HFFc6 (cell line): ENCODE measurements at places on chromosomes 12 and 14. TPM values are rescaled to one million over a fixed set of nuclear protein-coding genes. Genes with fewer than 3 reads are reported as not detected.

Gene FERMT2
- total RNA-seq = 127 to 152 TPM (median 146 TPM) in 3 replicates

Gene WDHD1
- 9.4 to 18.6 TPM (median 14.7 TPM) in 3 replicates for total RNA-seq

Gene DEPDC4
- 0.43 to 1.5 TPM (median 1.1 TPM) in 3 replicates for total RNA-seq

Gene GLIPR1L1
- not detected in 3 replicates for total RNA-seq

Gene KLRK1
- not detected in 3 replicates for total RNA-seq

Gene SERPINA12
- not detected in 2 replicates for total RNA-seq

Gene KRT83
- not detected in 2 replicates for total RNA-seq

Gene RAN
- total RNA-seq = 1,073 to 1,278 TPM (median 1,079 TPM) in 3 replicates

Gene FAM90A1
- total RNA-seq = 0.07 to 0.25 TPM in 2 of 3 replicates, not detected in the other

Gene LRIG3
- total RNA-seq = 7.0 to 11.0 TPM (median 8.8 TPM) in 3 replicates

Gene KLRF1
- total RNA-seq = not detected in 3 replicates

Gene HOXC6
- 0.19 to 2.1 TPM (median 0.48 TPM) in 3 replicates for total RNA-seq

Gene ADAM21
- 0.22 to 0.69 TPM (median 0.66 TPM) in 3 replicates for total RNA-seq

Gene ZDHHC22
- total RNA-seq = not detected in 3 replicates

Gene ESPL1
- total RNA-seq = 6.4 to 17.0 TPM (median 15.4 TPM) in 3 replicates

Gene NRXN3
- total RNA-seq = 0.07 to 0.39 TPM (median 0.24 TPM) in 3 replicates

Gene STYK1
- total RNA-seq = 1.6 and 1.9 TPM in 2 replicates

Gene SLC35F4
- not detected in 3 replicates for total RNA-seq

Gene ETFBKMT
- total RNA-seq = 1.9 to 2.8 TPM (median 1.9 TPM) in 3 replicates

Gene ABCC9
- 0.40 to 9.6 TPM (median 0.94 TPM) in 3 replicates for total RNA-seq

Gene KIF5A
- total RNA-seq = 1.0 to 1.7 TPM (median 1.2 TPM) in 3 replicates

Gene SLC38A4
- total RNA-seq = 10.1 to 10.9 TPM (median 10.6 TPM) in 3 replicates

Gene ARHGAP9
- 0.37 and 0.85 TPM in 2 replicates for total RNA-seq

Gene OTX2
- not detected in 3 replicates for total RNA-seq
